Activated CD4-positive, alpha-beta T cell treated with anti-CD3 and anti-CD28 coated beads for 36 hours (primary cell): ENCODE measurements at places on chromosomes 7 and 10.

DNA sequence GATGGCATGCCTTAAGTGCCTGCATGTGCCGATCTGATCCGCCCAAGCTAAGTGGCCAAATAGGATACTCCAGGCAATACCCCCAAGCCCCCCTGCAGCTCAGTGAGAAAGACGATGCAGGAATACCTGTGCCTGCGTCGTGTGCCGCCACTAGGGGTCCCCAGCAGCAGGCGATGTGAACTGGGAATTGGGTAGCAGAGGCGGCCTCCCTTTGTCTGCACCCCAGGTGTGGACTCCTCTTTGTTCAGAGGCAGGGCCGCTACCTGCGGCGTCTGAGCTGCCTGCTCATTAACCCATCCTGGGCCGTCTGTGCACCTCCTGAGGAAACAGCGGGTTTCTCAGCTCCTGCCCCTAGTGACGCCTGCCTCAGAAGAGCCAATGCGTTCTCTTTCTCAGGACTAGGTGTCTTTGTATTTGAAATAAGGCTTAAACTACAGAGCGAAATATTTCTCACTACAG is 4.8 kb upstream of the CHN2 start:
- DNase-seq = peak; percentile 77

GRCh38 chr7:81924494-81924893 is 154.6 kb upstream of the HGF start:
- no peak for DNase-seq

DNA sequence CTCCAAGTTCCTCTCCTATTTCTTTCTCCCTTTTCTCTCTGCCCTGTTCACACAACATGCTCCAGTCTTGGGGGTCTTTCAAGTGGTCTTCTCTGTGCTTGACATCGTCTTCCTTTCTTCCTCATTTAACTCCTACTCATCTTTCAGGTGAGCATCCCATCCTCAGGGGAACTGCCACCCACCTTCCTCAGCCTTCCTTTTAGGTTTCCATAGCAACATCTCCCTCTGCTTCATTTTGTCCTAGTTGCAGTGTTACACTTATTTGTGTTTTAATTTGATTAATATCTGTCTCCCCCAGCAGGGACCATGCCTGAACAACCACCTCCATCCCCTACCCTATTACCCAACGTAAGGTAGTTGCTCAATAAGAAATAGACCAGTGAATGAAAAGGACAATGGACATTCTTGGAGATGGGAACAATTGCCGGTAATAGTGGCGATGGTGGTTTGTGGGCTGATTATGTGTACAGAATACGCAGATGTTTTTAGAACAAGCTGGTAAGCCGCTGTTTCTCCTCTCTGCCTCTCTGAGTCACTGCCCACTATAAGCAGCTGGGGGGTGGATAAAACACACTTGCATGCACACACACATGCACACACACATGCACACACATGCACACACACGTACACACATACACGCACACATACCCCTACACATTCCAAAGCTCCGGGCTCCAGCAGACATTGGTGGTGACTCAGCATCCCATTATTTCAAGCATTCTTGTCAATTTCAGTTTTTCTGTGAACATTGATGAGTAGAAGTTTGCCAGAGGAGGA is 251.6 kb downstream of the GATA3 start:
- DNase-seq = no peak

- no peak for DNase-seq
Observed at GRCh38 chr7:47827351-47827756, 120.9 kb downstream of the PKD1L1 start.

- DNase-seq = no peak
Observed at GRCh38 chr10:48926255-48926654, 13.4 kb downstream of the LRRC18 start.

GRCh38 chr7:158396982-158397862 is 190.4 kb downstream of the PTPRN2 start:
- no peak for DNase-seq

GRCh38 chr7:1809601-1810258 is 139.7 kb downstream of the ELFN1 start:
- DNase-seq = no peak

DNA sequence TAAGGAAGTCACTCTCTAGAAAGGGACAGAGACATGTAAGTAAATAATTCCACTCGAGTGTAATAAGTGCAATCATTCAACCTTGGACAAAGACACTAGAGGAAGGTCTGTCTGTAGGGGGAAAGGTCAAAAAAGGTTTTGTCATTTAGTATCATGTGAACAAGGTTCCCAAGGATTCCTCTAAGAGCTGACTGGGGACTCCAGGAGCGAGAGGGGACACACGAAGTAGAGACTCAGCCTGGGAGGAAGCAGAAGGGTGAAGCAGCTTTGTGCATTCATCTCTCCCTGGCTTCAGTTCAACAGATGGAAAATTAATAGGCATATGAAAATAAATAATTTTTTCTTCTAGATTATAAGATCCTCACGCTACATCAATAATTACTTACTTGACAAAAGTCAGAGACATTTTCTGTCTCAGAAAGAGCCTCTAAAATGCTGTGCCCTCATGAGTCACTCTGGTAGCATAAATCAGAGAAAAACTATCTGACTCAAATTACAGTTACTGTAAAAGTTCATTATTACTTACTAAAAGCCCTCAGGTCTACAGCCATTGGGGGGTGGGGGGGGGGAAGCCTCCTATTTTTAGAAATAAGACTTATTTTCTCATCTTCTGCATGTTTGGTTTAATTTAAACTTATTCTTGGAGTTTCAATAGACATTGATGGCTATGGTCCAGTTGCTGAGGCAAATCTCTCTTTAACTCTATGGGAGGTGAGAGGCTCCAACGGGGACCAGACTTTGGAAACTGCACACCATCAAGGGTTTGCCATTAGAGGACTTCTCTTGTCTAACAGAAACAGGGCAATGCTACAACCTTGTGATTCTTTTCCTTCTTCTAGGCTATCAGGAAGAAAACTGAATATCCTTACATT is 275.1 kb upstream of the KLF14 start:
- no peak for DNase-seq

DNA sequence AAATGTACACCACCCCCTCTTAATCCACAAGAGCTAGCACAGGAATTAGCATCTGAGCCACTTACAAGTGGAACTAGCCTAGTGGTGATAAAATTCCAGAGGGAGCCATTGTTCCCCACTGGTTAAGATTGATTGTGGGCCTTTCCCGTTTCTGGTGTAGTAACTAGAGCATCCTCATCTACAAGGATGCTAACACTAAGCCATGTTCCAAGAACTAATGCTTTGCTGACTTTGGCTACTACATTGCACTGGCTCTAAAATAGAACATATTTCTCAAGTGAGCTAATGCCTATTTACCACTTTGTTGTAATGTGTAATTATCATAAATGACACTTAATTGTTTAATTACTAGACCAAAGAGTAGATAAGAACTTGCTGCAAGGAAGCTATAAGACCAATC is 143.7 kb downstream of the FZD1 start:
- no peak for DNase-seq

DNA sequence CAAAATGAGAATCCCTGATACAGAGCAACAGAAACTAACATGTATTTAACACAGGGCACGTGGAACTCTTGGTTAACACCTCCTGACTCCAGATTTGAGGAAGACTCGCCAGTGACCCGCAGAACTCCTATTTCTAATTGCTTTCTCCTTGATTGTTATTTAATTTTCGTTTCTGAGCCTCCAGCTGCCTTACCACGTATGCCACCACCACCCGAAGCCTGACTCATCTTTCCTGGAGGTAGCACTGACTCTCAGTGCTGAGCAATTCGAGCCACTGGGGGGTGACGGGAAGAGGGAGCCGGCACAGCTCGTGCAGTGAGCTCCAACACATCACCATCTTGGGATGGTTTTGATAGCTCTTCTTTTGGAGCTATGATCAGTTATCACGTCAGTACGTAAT is 273.9 kb upstream of the MGMT start:
- DNase-seq = peak; percentile 34

GRCh38 chr10:94088926-94089381 is 95.2 kb downstream of the PLCE1 start:
- DNase-seq = no peak

GRCh38 chr10:29869593-29869992 is 189.8 kb downstream of the JCAD start:
- DNase-seq = no peak

GRCh38 chr7:35648367-35648766 is 46.6 kb downstream of the HERPUD2 start:
- no peak for DNase-seq

GRCh38 chr10:126597211-126597610 is 73.3 kb downstream of the C10orf90 start:
- DNase-seq = no peak

- peak; percentile 61 for DNase-seq
Observed at GRCh38 chr10:11345224-11346054, 266.0 kb downstream of the USP6NL start.

DNA sequence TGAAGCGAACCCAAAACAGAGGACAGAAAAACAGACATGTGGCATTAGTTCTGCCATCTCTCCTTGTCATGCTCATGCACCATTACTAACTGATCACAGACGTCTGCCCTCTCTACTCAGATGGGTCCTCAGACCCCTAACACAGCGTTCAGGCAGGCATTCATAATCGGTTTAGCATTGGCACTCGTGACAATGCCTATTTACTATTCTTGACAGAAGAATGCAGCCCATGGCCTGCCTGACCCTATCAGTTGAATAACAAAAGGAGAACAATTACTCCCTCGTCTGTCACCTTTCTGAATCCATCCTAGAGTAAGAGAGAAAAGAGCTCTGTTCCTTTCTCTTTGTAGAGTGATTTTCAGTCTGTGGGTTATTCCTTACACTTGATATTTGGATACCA is 194.6 kb upstream of the PHYHIPL start:
- DNase-seq = no peak

GRCh38 chr7:2950578-2950977 is 93.1 kb downstream of the CARD11 start:
- no peak for DNase-seq

DNA sequence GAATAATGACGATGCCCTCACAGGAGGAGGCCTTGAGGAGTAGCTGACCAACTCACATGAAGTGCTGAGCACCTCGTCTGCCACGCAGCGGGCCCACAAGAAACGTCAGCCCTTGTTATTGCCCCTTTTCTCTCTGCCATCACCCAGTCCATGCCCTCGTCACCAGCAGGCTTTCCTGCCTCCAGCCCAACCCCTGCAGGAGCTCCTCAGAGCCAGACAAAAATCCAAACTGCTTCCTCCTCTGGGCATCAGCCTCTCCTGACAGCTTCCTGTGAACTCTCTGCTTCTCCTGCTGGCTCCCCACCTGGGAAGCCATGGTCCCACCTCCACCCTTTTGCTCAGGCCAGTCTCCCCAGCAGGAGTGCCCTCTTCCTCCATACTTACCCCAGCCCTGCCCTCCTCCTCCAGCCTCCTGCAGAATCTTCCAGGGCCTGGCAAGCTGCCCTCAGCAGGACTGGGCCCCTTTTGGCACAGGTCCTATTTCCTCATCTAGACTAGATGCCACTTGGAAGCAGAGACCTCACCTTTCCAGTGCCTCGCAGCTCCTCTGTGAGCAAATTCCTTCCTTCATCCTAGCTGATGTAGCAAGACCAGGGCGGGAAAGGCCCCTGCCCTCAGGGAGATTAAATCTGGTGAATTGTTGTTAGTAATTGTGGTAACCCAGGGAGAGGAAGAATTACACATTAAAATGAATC is 115.1 kb downstream of the C10orf105 start:
- DNase-seq = no peak

DNA sequence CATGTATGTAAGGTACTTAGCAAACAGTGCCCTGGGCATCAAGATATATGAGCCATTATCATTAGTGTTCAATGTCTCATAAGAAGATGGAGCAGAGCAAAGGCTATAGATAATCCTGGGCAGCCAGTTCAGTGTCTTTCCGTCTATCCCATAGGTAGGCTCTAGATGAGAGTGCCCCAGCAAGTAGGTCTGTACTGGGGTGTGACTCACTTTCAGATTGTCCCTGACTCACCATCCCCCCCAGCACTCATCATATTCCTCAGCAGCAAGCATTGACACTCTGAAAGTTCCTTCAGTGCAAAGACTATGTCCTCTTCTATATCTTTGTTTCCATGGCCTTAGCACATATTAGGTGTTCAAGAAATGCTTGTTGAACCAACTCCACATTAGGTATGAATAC is 20.0 kb upstream of the FAM204A start:
- no peak for DNase-seq

GRCh38 chr7:41047789-41048191 is 655.1 kb downstream of the INHBA start:
- DNase-seq = no peak

DNA sequence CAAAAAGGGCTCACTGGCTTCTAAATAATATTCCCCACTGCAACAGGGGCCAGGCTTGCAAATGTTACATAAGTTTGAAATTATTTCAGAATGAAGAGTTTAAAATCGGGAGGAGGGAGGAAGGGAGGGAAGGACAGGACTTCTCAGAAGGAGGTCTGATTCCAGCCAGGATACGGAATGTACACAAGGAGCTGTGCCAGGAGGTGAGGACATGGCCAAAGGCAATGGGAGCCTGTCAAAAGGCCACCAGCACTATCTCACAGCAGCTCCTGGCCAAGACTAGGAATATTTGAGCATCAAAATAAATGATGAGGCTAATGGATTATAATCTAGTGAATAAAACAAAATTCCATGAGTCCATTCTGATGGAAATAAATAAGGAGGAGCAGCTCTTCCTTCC is 18.6 kb upstream of the DRGX start:
- DNase-seq = no peak

GRCh38 chr7:22845221-22845834 is 22.7 kb upstream of the TOMM7 start:
- no peak for DNase-seq

GRCh38 chr10:75034131-75034512 is 77.3 kb upstream of the SAMD8 start:
- peak; percentile 78 for DNase-seq

GRCh38 chr7:94908323-94909178 is 1.2 kb downstream of the PPP1R9A start:
- DNase-seq = no peak
